ENCODE measurements at places on chromosomes 6 and 20. TPM values are rescaled to one million over a fixed set of nuclear protein-coding genes. Genes with fewer than 3 reads are reported as not detected.

The OR2H1 gene
- not detected for total RNA-seq

The BMP7 gene
- total RNA-seq: 16.0 TPM

The DDAH2 gene
- total RNA-seq: 114 TPM

The TNFRSF6B gene
- 1.1 TPM for total RNA-seq

The MEP1A gene
- not detected for total RNA-seq

The PARD6B gene
- 3.2 TPM for total RNA-seq

The KIF6 gene
- 2.4 TPM for total RNA-seq

The RIMS1 gene
- total RNA-seq: 2.3 TPM

The PROKR2 gene
- total RNA-seq: not detected

The TMX4 gene
- 46.7 TPM for total RNA-seq

The RIPOR2 gene
- total RNA-seq: 21.3 TPM

The MUC21 gene
- 6.9 TPM for total RNA-seq

The CSE1L gene
- 70.9 TPM for total RNA-seq

The DEFB132 gene
- not detected for total RNA-seq

The KCNQ2 gene
- 2.6 TPM for total RNA-seq

The PRPH2 gene
- 4.2 TPM for total RNA-seq

The ZNF165 gene
- 0.72 TPM for total RNA-seq

The RRBP1 gene
- total RNA-seq: 144 TPM

The KIF25 gene
- total RNA-seq: 0.82 TPM

The DYNLT2 gene
- total RNA-seq: 5.7 TPM

The BEND3 gene
- 3.8 TPM for total RNA-seq

The MOXD1 gene
- total RNA-seq: 17.6 TPM

The APCDD1L gene
- 5.1 TPM for total RNA-seq

The EFCAB8 gene
- total RNA-seq: 2.3 TPM

The IRF4 gene
- total RNA-seq: 1.8 TPM

The SLC22A2 gene
- 0.62 TPM for total RNA-seq

The SIRPD gene
- total RNA-seq: not detected

The PAX1 gene
- 4.1 TPM for total RNA-seq

The HRH3 gene
- 0.62 TPM for total RNA-seq

The CFB gene
- 7.1 TPM for total RNA-seq

The MTFR2 gene
- 1.9 TPM for total RNA-seq

The GABRR1 gene
- 0.41 TPM for total RNA-seq

The SLC35D3 gene
- not detected for total RNA-seq

The BACH2 gene
- total RNA-seq: 8.3 TPM

The SDCBP2 gene
- total RNA-seq: 3.6 TPM

The POM121L2 gene
- not detected for total RNA-seq

The TDRD6 gene
- 1.4 TPM for total RNA-seq

The CALHM4 gene
- total RNA-seq: not detected

The ACTL10 gene
- 0.10 TPM for total RNA-seq

The ZSWIM3 gene
- 5.2 TPM for total RNA-seq

The TXLNB gene
- 188 TPM for total RNA-seq

The TJAP1 gene
- 26.8 TPM for total RNA-seq

The FRK gene
- total RNA-seq: 2.7 TPM

The BTNL2 gene
- not detected for total RNA-seq

All from tongue (tissue), 3 donors.